Activated CD8-positive, alpha-beta memory T cell treated with anti-CD3 and anti-CD28 coated beads for 4 hours (primary cell): ENCODE measurements at places on chromosomes 11 and 22.

DNA sequence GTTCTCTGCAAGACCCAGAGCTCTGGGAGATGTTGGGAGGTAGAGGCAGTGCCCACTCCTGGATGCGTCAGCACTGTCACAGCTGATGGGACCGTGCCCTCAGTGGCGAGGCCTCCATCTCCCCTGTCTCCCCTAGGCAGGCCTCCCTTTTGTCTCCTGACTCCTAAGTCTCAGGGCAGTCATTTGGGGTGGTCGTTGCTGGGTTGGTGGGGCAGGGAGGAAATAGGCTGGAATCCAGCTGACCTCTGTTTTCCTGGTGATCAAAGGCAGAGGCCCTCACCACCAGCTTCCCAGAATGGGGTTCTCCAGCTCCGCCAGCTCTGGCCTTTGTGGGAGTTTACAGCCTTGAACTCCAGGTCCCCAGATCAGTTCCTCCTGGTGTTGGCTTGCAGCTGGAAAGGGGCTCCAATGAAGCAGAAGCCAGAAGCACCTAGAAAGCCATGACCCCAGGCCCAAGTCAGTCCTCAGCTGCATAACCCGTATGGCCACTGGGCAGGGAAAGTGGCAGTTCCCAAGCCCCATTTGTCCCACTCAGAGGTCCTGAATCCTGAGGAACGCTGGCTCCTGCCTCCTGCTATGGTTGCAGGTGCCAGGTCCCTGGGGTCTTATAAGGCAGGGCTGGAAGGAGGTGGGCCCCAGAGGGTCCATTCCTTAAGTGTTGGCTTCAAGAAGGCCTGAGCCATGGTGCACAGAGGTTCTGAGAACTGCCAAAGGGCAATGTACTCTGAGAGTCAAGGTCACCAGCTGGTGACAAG is 7.3 kb upstream of the FXYD2 start:
- DNase-seq, result no peak

- DNase-seq, result no peak
These were observed 29.7 kb downstream of the MUC5B start for GRCh38 chr11:1252371-1253102.

DNA sequence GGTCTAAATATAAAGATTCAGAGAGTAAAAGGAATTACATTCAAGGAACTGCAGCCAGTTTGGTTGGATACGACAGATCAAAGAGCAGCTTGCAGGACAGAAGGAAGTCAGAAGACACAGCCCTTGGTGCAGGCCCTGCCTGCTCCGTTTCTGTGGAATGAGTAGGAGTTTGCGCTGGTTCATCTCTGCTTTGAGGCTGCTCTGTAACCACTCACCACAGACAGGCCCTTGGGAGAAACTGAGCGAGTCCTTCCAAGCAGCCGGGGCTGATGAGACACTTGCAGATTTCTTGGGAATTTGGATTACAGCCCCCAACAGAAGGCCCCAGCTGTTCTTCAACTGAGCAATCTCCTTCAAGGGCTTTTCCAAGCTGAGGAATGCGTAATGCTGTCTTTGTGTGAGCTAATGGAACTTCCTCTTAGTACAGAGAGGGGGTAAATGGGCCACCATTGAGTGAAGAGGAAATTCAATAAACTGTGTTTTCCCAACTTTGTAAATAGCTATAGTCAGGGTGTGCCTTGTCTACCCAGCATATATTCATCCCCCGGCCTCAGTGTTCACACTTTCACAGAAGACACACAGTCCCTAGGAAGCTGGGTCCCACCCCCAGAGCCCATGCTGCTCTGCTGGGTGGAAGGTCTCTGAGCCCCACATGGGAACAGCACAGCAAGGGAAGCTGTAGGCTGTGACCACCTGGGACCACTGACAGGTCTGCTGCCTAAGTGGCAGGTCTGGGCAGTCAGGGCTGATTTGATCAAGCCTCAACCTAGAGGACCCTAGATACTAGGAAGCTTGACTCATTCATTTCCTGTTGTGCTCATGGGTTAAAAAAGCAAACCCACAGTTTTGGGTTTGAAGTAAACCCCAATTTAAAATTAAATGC is 16.6 kb downstream of the IL10RA start:
- DNase-seq, result no peak

DNA sequence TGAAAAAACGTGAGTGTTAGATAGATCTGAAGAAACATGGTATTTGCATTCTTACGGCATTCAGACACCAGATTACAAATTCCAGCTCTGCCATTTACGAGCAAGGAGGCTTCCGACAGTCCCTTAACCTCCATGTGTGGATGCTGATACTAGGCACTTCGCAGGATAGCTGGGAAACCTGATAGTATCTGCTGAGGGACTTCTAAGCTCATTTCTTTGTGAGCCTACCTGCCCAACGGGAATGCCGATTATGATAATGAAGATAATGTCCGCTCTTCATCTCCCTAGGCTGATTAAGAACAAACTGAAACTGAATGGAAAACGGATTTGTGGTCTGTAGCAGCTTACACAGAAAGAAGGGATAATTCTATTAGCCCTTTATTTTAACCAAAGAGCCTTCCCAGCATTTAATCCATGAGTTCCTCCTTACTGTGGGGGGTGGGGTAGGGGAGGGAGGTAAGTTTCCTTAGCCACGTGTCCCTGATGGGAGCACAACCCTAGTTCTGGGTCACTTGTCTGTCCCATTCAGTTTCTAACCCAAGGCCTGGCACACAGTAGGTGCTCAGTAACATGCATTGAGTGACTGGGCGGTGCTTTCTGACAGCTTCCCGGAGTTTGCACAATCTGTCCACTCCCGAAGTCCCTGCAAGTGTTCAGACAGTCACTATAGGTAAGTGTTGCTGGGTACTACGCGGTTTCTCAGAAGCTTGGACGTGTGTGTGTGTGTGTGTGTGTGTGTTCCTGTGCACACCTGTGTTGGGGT is 39.2 kb downstream of the CD6 start:
- DNase-seq, result no peak

DNA sequence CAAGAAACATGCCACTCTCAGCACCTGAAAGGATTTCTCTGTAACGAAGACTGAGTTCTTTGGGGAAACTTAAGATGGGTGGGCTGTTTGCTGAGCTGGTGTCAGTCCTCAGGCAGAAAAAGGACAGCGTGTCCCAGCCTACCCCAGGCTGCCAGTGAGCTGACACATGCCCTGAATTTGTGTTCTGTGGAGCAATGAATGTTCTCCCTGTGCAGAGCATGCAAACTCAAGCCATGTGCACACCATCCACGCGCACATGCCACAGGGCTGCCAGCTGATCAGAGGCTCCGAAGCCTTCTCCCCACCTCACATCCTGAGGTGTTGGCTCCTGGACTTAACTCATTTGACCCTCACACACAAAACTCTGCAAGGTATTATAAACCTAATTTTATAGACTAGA is 104.9 kb downstream of the KCNC1 start:
- no peak for DNase-seq

GRCh38 chr11:67452141-67452952 is at the start of gene GPR152:
TSS of gene GPR152 (minus strand) at chr11:67452729. CDS start at chr11:67452724, 5 bp downstream.
- no peak for DNase-seq

GRCh38 chr11:107801641-107802040 is 56.9 kb downstream of the SLC35F2 start:
- DNase-seq, result no peak
